CD4-positive, alpha-beta T cell treated with Interleukin-6 for 4 hours (primary cell): ENCODE measurements at places on chromosomes 12 and 14.

DNA sequence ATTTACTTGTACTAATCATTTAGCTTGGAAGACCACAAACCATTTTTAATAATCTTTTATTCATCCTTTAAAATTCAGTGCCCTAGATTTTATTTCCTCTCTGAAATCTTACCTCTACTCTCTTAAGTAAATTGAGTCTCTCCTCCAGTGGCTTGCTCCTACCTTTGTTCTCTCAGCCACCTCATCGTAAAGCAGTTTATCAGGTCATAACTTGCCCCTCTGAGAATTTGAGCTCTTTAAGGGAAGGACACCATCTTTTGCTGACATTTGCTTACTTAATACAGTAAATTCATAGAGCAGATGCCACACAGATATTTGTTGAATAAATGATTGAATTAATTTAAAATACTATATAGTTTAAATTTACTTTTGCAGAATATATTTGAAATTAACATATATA lies 794.3 kb downstream of the C12orf50 start:
- DNase-seq = no peak

GRCh38 chr12:70244409-70244808 lies 1.2 kb downstream of the CNOT2 start:
- DNase-seq = no peak

DNA sequence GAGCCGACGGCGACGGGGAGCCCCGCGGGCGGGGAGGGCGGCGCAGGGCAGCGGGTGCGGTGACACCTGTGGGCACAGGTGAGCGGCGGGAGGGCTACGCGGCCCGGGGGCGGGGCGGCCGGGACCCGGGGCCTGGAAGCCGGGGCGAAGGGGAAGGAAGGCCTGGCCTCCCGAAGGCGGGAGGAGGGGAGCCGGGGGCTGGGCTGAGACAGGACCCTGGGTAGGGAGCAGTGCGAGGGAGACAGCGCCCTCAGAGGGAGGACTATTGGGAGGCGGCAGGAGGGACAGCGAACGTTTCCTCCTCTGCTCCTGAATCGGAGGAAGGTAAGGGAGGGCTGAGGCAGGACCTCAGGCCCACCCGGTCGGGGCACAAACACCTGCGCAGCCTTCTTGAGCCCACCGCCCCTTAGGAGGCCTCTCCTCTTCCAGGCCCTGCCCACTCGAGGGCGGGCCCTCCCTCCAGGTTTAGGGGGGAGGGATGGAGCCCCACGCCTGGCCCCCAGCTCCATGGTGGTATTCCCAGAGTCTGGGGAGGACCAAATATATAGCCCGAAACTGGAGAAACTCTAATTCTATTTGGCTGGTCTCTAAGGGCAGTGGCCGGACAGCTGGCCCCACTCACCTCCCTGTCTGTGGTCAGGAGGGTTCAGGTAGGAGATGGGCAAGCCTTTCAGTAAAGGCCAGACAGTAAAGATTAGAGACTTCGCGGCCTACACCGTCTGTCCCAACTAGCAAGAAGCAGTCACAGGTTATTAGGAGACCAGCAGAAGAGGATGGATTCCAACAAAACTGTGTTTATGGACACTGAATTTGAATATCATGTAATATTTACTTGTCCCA lies 509 bp downstream of the PLEKHG6 start:
- DNase-seq = no peak

- DNase-seq = peak; percentile 18
Observed at GRCh38 chr12:8996682-8997405, 7.5 kb downstream of the KLRG1 start.

DNA sequence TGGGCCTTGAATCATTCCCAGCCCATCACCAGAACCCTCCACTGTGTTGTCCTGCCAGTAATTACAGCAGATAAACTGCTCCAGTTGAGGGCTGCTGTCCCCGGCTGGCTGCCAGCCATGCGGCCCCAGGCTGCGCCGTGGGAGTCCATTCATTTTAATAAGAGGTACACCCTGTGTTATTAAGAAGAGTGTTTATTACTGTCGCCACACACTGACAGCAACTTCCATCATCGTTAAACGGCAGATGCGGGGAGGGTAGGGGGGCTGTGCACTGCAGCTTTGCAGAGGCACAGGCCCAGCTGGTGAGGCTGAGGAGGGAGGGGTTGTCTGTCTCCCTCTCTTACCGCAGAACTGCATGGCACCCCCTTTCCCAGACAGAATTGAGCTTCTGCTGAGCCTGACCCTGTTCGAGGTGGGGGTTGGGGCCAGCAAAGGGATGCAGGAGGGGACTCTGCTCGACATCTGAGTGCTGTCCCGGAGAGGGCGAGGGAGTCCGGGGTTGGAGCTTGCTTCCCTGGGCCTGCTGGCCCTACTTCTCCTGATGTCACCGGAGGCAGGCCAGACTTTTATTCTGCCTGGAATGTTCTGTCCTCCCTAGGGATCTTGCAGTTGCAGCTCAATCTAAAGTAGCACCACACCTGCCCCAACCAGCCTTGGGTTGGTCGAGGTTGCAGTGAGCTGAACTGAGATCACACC lies 33.8 kb upstream of the GPATCH2L start:
- DNase-seq = no peak

DNA sequence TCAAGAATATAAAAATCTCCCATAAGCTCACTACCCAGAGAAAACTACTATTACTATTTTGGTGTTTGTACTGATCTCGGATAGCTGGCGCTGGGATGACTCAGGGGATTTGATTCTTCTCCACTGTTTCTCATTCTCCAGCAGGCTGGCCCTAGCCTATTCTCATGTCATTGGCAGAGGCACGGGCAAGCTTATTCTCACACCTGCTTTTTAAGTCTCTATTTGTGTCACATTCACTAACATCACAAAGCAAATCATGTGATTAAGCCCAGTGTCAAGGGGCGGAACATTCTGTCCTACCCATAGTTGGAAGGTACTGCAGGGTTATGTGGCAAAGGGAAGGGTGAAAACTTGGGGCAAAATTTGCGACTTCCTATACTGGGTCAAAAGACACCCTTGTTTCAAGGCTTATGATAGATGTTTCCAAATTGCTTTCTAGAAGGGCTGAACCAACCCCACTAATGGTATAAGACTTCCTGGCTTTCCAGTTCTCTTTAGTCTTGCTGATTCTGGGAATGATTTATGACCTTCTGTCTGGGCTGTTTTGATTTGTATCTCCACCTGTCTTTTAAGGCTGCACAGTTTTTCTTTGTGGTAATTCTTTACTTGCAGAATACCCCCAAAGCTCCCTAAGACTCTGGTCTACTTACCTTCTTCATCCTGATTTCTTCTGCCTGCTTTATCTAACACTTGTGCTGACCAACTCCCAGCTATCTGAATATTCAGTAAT lies 406.4 kb downstream of the NRXN3 start:
- no peak for DNase-seq

DNA sequence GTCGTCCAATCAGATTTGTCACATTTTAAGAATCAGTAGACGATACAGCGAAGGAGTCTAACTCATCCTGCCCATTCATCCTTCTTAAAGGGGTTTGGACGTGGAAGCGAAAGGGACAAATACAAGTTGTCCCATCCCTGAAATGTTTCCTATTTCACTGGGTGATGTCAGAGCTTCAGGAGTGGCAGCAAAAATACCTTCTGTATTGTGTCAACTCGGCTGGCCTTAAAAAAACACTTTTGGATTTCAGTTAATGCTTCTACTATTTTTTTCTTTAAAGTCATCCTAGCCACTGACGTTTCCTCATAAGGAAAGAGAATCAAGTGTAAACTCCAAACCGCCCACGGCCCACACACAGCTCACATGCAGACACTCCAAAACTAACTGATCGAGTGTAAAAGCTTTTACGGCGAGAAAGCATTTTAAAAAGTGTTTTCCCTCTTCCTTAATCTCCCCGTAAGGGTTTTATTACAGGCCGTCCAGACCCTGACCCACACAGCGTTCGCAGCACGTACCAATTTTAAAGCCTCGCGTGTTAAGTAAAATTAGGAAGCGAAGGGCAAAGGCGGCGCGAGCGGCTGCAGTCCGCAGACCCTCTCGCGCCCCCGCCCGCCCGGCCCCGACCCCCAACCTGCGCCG lies 593 bp downstream of the CFL2 start:
- DNase-seq = peak; percentile 32

DNA sequence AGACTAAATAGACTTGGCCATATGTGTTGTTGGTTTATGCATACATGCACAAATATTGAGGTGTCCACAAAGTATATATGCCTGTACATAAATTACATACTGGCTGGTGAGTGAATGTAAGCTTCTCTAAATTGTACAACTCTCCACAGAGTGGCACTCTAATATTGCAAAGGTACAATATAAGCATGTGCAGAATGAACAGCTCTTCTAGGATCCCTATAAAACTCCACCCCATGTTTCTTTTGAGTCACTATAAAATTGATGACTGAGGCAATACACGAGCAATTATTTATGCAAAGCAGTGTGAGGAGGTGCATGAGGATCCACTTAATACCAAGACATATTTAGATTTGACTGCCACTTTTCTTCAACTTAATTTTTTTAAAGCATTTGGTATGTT lies 172.2 kb downstream of the NAV3 start:
- no peak for DNase-seq

- DNase-seq = no peak
Observed at GRCh38 chr12:26278266-26278665, 82.9 kb downstream of the SSPN start.

- DNase-seq = no peak
Observed at GRCh38 chr14:104784846-104785707, 10.5 kb downstream of the AKT1 start.

- DNase-seq = no peak
Observed at GRCh38 chr12:120225852-120226640, 25.1 kb upstream of the RPLP0 start.

GRCh38 chr12:74776378-74776777 lies 238.7 kb downstream of the ATXN7L3B start:
- DNase-seq = no peak

GRCh38 chr12:60123557-60123956 lies 527.7 kb downstream of the SLC16A7 start:
- DNase-seq = no peak

GRCh38 chr12:8078398-8078797 lies 3.7 kb upstream of the NECAP1 start:
- peak; percentile 80 for DNase-seq

- no peak for DNase-seq
Observed at GRCh38 chr12:121861636-121862254, 3.1 kb upstream of the HPD start.

- DNase-seq = no peak
Observed at GRCh38 chr12:120858306-120859088, 45.7 kb downstream of the SPPL3 start.

- no peak for DNase-seq
Observed at GRCh38 chr14:39988939-39989338, 556.7 kb upstream of the FBXO33 start.

GRCh38 chr12:109611223-109611622 lies 37.6 kb downstream of the MVK start:
- no peak for DNase-seq
